ENCODE measurements at places on chromosomes 5 and 9. TPM values are rescaled to one million over a fixed set of nuclear protein-coding genes. Genes with fewer than 3 reads are reported as not detected.

MYOZ3 gene
- total RNA-seq: 0.93 TPM

ANKRD31 gene
- total RNA-seq: not detected

RANBP3L gene
- not detected for total RNA-seq

GRCh38 chr5:159073026-159073425, 26.7 kb downstream of the EBF1 start:
- no peak for DNase-seq

DNA sequence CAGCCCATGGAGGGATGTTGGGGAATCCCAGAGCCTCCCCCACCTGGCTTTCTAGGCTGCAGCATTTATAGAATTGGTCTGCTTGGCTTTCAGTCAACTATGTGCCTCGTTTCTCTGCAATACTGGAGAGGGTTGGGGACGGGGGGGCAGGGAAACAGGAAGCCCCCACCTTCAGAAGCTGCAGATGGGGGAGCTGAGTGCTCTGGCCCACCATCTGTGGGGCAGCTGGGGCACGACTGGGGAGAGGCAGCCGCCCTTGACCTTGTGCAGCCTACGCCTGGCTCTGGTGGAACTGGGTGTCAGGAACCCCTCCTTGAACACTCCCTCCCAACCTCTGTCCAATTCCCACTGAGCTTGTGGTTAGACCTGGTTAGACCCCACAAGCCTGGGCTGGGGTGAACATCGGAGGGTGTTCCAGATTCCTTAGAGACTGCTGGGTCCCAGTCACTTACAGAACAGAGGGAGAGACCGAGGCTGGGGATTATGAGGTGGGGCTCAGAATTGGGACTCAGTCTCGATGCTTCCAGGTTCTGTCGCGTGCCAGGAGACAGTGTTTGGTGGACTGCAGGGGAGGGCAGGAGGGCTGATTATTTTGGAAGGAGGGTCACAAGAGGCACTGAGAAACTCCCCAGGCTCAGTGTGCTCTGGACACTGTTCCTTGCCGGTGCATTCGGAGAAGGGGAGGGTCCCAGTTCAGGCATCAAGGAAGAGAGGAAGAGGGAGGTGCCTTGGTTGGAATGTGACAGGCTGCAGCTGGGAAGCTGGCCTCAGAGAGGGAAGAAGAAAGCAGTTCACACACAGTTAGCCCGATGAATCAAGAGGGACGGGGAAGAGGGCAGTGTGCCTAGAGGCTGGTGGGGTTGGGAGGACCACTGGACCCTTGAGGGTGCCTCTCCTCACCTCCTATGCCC, 25.6 kb downstream of the COL27A1 start:
- DNase-seq: no peak

GRCh38 chr5:72076621-72077300, 30.5 kb upstream of the MAP1B start:
- DNase-seq: no peak

Measured in glomerular endothelial cell (primary cell).